IPS-NIHi11 (cell line): ENCODE measurements at places on chromosomes 11 and 22.

DNA sequence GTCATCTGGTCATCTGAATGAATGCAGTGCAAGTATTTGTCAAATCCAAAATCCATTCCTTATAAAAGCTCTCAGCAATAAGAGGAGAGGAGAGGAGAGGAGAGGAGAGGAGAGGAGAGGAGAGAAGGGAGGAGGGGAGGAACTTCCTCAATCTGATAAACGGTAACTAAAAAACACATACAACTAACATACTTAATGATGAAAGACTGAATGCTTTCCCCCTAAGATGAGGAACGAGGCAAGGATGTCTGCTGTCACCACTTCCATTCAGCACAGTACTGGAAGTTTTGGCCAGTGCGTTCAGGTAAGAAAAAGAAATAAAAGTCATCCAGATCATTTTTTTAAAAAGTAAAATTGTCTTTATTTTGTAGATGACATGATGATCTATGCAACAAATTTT is 80.4 kb downstream of the CD82 start:
- DNase-seq: no peak

DNA sequence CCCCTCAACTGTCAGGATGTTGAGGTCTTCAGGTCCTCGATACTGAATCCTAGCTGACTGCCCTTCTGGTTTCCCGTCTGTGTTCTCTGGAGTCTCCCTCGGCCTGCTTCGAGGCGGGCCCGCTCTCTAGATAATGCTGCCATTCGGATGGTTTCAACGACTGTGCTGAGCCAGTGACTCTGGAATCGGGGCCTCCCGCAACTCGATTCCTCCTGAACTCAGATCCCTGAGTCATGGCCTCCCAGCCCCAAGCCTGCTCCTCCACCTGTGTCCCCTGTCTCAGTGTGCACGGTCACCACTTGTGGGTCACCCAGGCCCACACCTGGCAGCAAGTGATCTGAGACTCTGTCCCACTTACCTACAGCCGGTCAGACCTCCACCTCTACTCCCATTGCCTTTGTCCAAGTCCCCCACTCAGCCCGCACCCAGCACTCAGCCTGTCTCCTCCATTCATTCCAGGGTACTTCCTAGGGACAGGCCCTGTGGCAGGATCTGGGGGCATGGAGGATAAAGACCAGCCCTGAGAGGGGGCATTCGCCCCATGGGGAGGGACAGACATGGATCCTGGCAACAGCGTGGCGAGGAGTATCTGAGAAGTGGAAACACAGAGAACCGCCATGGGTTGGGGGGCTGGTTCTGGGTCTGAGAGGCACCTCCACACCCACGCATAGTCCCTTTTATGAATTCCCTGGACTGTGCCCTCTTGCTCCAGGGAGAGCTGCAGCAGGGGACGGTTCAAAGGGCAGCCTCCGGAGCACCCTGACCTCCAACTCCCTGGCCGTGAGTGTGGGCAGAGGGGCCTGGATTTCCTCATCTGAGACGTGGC is 14.3 kb downstream of the MPST start:
- no peak for DNase-seq

- no peak for DNase-seq
Measured at GRCh38 chr22:46726066-46726985, 11.7 kb downstream of the CERK start.

DNA sequence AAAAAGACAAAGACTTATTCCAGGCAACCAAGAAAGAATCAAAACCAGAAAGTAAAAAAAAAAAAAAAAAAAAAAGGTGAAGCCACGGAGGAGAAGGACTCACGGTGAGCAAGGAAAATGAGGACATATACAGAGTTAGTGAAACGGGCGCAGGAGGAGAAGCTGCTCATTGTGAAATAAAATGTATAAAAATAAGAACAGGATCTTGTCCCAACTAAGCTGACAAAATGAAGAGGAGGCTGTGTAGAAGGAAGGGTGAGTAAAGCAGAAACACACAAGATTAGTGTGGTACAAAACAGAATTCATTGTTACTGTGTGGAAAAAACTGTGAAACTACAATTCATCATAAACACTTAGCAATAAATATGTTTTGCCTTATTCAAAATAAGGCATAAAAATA is 7.6 kb downstream of the IL17REL start:
- DNase-seq: no peak

GRCh38 chr11:76391021-76391420 is 9.9 kb downstream of the GVQW3 start:
- no peak for DNase-seq

- DNase-seq: no peak
Measured at GRCh38 chr11:364991-365725, 4.1 kb upstream of the B4GALNT4 start.

GRCh38 chr11:68914761-68915160 is 11.1 kb downstream of the IGHMBP2 start:
- no peak for DNase-seq

DNA sequence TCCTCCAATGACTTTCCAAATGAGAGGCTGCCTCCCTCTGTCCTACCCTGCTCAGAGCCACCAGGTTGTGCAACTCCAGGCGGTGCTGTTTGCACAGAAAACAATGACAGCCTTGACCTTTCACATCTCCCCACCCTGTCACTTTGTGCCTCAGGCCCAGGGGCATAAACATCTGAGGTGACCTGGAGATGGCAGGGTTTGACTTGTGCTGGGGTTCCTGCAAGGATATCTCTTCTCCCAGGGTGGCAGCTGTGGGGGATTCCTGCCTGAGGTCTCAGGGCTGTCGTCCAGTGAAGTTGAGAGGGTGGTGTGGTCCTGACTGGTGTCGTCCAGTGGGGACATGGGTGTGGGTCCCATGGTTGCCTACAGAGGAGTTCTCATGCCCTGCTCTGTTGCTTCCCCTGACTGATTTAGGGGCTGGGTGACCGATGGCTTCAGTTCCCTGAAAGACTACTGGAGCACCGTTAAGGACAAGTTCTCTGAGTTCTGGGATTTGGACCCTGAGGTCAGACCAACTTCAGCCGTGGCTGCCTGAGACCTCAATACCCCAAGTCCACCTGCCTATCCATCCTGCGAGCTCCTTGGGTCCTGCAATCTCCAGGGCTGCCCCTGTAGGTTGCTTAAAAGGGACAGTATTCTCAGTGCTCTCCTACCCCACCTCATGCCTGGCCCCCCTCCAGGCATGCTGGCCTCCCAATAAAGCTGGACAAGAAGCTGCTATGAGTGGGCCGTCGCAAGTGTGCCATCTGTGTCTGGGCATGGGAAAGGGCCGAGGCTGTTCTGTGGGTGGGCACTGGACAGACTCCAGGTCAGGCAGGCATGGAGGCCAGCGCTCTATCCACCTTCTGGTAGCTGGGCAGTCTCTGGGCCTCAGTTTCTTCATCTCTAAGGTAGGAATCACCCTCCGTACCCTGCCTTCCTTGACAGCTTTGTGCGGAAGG is 2.9 kb downstream of the APOC3 start:
- DNase-seq: no peak

- DNase-seq: no peak
Measured at GRCh38 chr11:834371-835316, 1.9 kb downstream of the CD151 start.

- no peak for DNase-seq
Measured at GRCh38 chr11:64056213-64056785, 20.6 kb downstream of the FLRT1 start.

GRCh38 chr11:93000511-93001476 is 31.3 kb downstream of the MTNR1B start:
- no peak for DNase-seq

GRCh38 chr11:134915212-134915611 is 503.2 kb upstream of the B3GAT1 start:
- DNase-seq: no peak

DNA sequence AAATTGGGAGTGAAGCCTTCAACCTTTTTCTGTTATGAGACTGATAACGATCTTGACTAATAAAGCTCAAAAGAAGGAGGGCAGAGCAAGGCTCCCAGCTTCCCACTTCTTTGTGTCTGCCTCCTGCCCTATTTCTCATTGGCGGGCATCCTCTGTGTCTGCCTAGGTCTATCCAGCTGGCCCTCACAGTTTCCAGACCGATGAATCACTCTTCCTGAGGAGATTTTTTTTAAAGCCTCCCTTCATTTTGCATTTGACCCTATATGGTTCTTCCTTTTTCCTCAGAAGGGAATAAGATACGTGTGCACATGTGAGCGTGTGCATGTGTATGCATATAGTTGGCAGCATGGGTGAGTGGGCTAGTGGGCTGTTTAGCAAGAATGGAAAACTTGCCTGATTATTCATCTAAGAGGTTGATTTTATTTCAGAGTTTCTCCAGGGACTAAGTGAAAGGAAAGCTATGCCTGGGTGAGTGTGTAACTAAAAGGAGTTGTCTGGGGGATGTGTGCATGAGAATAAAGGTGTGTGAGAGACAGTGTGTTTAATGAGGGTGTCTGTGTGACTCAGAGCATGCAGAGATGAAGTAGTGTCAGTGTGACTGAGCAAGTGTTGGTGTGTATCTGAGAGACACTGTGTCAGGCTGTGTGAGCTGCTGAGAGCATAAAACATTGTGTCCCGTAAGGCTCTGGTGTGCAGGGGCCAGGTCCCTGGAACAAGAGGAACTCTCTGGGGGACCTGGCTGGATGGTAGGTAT is 12.2 kb downstream of the PHLDB1 start:
- no peak for DNase-seq

DNA sequence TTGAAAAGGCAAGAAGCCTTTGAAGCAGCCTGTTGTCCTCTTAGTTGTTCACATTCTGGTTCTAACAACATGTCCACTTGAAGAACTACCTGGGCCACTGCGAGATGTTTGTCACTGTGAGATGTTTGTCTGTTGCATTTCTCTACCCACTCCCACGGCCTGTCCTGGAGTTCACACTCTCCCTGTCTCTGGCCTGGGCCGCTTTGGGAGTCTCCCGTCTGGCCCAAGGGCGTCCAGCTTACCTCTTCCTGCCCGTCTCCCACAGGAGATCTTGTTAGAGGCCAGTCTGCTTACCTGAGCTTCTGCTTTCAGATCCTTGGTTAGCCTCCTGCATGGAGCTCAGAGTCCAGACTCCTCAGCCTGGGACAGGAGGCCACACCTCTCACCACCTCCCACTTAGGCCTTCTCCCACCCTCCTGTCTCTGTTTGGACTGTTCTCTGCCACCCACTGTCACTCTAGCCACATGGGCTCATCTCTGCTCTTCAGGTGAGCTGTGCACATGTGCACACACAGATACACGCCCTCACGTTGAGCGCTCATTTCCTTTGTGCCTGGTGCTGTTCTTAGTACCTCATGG is 66.0 kb downstream of the TBC1D22A start:
- DNase-seq: no peak

- no peak for DNase-seq
Measured at GRCh38 chr11:41351825-41352224, 107.6 kb downstream of the LRRC4C start.

- DNase-seq: no peak
Measured at GRCh38 chr22:33746501-33746928, 173.8 kb downstream of the LARGE1 start.

DNA sequence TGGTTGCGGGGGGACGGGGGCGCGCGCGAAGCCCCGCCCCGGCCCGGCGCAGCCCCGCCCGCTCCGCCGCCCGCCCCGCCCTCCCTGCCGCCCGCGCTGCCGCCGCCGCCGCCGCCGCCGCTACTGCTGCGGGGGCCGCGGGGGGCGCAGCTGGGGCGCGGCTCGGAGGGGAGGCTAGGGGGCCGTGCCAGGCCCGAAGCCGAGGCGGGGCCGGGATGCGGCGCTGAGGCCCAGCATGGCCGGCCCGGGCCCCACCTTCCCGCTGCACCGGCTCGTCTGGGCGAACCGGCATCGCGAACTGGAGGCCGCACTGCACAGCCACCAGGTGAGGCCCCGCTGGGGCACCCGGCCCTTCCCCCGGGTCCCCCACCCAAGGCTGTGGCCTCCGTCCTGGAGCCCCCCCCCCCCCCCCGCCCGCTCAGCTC is at the start of gene ANKRD13D:
ANKRD13D (plus strand) TSS at position 78 of the 425 bp plus-strand sequence; CDS start at position 236, 158 bp downstream.
- DNase-seq: no peak

GRCh38 chr11:13602844-13603243 is 65.6 kb upstream of the FAR1 start:
- DNase-seq: peak; percentile 14

- no peak for DNase-seq
Measured at GRCh38 chr11:110772863-110773262, 60.6 kb upstream of the ARHGAP20 start.

DNA sequence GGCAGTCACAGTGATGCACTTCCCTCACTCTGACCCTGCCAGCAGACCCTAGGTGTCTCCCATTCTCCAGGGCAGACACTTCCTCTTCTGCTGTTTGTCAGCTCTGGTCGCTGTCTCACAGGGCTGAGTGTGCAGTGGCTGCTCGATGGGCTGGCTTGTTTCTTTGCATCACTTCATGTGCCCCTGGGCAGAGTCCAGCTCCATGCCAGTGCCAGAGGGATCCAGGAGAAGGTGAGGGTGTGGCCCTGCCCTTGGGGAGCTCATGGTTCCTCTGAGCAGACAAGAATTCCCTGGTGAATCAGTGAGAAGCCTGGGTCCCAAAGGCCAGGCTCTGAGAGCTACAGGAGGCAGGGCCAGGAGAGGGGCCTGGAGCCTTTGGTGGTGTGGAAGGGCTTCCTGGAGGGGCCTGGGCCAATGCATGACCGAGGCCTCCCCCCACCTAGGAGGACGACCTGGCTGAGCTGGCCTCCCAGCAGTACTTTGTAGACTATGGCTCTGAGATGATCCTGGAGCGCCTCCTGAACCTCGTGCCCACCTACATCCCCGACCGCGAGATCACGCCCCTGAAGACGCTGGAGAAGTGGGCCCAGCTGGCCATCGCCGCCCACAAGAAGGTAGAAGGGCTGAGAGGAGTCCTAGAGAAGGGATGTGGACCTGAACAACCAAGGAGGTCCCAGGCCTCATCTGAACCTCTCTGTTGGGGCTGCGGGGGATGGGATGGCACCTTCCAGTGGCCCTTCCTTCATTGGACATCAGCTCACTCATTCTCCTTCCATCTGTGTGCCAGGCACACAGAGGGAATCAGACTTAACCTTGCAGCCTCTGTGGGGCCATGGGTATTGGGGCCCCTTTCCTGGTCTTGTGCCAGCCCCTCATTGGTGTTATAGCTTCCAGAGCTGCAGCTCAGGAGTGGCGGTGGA is 66.1 kb downstream of the MYO7A start:
- no peak for DNase-seq

- DNase-seq: peak; percentile 50
Measured at GRCh38 chr11:62456630-62457029, 37.8 kb downstream of the SCGB1A1 start.

- DNase-seq: no peak
Measured at GRCh38 chr11:65446446-65447277, 24.1 kb downstream of the NEAT1 start.

DNA sequence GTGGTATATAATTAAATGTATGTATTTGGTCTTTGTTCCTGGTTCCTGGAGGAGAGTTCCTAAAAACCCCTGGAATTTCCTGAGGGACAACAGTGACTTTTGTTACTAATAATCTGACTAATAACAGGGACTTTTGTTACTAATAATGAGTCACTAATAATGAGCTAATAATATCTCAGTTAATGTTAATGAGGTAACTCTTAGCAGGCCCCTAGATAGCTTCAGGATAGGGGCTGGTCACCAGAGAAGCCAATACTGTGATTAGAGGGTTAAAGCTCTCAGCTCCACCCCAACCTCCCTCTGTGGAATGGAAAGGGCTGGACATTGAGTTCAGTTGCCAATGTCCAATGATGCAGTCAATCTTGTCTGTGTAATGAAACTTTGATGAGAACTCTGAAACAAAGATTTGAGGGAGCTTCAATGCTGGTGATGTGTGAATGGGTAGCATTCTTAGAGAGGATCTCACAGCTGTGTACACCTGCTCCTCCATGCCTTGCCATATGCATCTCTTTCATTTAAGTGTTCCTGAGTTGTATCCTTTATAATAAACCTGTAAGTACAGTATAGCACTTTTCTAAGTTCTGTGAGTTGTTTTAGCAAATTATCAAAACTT is 1431.4 kb upstream of the TENM4 start:
- no peak for DNase-seq
